Right renal cortex interstitium (tissue), 3 donors: ENCODE measurements at places on chromosomes 6 and 20.

GRCh38 chr6:79586548-79586947 lies 44.6 kb upstream of the SH3BGRL2 start:
- DNase-seq = no peak

- no peak for DNase-seq
These were observed 34.3 kb downstream of the COL12A1 start for GRCh38 chr6:75171567-75171966.

GRCh38 chr6:36627801-36628246 lies 33.7 kb downstream of the SRSF3 start:
- no peak for DNase-seq

DNA sequence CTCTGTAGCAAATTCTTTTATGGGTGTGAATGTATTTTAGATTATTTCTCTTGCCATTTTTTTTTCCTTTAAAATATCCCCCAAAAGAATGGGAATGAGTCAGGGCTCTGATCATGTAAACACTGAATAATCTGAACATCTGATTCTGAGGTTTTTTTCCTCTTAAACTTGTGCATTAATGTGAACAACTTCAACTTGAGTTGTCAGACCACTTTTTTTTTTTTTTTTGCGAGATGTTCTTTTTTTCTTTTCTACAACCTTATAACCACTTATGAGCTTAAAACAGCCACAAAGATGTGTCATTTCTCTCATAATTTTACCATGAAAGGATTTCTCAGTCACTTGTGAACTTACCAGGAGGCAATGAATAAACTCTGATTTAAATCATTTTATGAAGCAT lies 85.3 kb downstream of the TBC1D7 start:
- no peak for DNase-seq

DNA sequence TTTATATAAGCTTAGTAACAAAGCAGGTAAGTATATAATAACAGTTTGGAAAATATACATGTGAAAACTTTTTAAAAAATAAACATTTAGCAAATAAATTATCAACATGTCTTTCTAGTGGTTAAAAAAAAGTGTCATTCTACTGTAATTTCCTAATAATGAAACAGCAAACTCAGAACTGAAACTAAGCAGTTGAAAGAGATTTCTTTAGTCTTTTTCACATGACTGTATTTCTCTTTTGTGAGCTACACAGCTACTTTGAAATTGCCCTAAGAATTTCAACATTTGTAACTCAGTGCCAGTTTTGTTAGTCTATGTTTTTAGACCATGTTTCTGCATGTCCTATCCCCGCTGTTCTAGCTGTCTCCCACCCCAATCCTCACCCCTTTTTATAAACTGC lies 28.4 kb upstream of the SDHAF4 start:
- no peak for DNase-seq

DNA sequence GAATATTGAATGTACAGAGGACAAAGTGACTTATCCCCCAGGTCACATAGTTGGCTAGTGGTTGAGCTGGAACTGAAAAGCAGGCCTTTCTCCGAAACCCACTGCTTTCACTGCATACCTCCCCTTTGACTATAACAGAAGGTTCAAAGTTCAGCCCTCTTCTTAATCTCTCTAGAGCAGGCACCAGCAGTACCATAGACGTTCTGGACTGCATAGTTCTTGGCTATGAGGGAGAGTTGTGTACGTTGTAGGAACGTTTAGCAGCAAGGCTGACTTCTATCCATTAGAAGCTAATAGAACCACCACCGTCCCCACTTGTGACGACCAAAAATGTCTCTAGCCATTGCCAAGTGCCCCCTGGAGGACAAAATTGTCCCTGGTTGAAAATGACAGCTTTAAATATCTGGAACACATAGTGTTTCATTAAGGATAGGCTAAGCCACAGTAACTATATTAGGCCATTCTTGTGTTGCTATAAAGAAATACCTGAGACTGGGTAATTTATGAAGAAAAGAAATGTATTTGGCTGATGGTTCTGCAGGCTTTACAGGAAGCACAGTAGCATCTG lies 123.8 kb upstream of the MTHFD1L start:
- no peak for DNase-seq
